DMS53 (cell line): ENCODE measurements at places on chromosomes 5 and 9.
A peak's percentile ranks its signal among the peaks of the same experiment; 100 is the strongest.

DNA sequence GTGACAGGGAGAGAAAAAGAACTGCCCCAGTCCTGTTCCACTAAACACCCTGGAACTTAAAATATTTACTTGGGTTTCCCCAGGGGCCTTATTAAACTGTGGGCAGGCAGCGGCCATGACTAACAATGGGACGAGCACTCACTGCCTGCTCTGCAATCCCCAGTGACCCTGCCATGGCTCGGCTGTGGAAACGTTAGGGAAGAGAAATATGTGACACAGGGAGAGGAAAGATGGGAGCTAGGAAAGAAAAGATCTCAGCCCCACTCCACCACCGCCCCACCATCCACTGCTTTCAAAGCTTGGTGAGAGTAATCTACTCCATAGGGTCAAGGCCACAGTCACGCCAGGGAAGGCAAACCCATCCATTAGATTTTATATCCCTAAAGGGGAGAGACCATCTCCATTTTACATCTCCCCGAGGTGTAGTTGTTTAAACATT lies 117.6 kb downstream of the EFNA5 start:
- no peak for DNase-seq

GRCh38 chr5:149855366-149855765 lies 89.2 kb downstream of the PDE6A start:
- DNase-seq = no peak

- DNase-seq = no peak
These were observed 25.5 kb downstream of the OTULINL start for GRCh38 chr5:14607104-14607503.

GRCh38 chr5:111927191-111927590 lies 170.2 kb upstream of the NREP start:
- no peak for DNase-seq

GRCh38 chr5:140341591-140341990 lies 4.8 kb downstream of the HBEGF start:
- no peak for DNase-seq

GRCh38 chr9:127447416-127448111 lies 3.6 kb downstream of the RPL12 start:
- peak; percentile 45 for DNase-seq

- no peak for DNase-seq
These were observed 98.0 kb downstream of the SLIT3 start for GRCh38 chr5:169202969-169203368.

GRCh38 chr5:44546286-44546685 lies 157.1 kb upstream of the FGF10 start:
- DNase-seq = no peak

GRCh38 chr9:91211919-91212318 lies 149.8 kb downstream of the AUH start:
- DNase-seq = peak; percentile 60

DNA sequence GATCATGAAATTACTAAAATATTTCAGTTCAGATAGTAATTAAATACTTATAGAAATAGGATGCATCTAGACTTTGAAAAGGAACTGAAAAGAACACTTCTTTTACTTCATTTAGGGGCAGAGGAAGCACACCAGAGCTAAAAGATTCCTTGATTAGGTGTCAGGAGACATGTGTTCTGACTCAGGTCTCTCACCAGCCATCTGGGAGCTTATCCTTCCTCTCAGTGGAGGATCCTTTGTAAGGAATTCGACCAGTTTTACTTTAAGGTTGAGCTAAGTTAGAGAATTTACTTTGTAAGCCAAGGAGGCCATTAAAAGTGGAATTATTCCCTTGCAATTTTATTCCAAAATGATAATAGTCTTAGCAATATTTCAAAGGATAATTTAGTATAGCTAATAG lies 16.7 kb downstream of the VCAN start:
- peak; percentile 10 for DNase-seq
